AG04450 (cell line): ENCODE measurements at places on chromosomes 6 and 20. TPM values are rescaled to one million over a fixed set of nuclear protein-coding genes. Genes with fewer than 3 reads are reported as not detected.

GRCh38 chr20:51759769-51760510 lies 8.2 kb downstream of the ATP9A start:
- no peak for DNase-seq

DNA sequence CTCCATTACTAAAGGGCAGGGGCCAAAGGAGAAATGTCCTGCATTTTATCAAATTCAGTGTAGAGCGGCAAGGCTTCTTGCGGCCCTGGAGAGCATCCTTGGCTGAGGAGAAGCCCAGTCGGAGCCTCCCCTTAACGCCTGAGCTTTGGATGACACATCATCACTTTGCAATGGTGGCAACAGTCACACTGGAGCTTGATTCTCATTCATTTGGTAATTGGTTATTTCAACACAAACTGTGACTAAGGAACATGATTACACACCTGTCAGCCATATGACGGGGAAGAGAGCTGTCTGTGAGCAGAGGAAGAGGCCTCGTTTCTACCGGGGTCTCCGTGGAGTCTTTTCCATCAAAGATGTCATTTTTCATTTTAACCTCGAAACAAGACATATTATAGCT lies 81.4 kb downstream of the SOBP start:
- DNase-seq = no peak

DNA sequence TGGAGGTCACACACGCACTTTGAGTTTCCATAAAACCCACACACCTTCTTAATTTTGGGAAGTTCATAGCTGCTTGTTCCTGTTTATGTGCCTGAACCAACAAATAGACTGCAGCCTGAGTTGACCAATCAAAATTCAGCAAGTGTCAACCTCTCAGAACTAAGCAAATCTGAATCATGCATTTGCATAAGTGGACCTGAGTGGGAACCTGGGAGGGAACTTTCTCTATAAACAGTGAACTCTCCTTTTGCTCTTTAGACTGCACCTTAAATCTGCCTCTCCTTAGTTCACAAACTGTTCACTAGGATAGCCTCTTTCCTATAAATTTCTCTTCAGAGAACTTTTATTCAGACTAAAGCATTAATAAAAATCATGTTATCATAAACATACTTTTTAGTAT lies 37.9 kb downstream of the SLC17A1 start:
- no peak for DNase-seq

DNA sequence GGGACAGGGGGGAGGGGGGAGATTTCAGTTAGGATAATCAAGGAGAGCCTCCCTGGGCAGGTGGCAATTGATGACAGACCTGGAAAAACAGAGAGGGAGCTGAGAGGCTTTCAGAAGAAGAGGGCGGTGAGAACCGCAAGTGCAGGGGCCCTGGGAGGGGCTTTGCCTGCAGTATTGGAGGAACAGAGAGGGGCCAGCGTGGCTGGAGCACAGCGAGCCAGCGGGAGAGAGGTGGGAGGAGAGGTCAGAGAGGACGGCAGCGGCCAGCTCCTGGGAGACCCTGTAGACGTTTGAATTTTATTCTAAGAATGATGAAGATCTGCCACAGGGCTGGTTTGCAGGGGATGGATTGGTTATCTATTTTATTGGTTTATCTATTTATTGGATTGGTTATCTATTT lies 34.5 kb upstream of the NOL4L start:
- no peak for DNase-seq

DNA sequence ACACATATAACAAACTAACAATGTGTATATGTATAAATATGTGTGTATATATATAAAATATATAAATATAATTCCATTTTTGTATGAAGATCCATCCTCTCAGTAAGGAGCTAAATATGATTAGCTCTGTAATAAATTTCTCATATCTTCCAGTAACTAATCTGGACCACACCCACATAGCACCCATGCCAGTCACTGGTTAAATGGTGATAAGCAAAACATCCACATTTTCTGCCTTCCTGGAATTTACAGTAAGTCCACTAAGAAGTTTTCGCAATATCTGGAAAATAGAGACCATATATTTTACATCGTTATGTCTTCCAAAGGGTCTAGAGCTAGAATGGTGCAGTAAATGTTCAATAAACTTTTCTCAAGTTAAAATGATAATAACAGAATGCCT lies 151.5 kb upstream of the STMND1 start:
- DNase-seq = no peak

DNA sequence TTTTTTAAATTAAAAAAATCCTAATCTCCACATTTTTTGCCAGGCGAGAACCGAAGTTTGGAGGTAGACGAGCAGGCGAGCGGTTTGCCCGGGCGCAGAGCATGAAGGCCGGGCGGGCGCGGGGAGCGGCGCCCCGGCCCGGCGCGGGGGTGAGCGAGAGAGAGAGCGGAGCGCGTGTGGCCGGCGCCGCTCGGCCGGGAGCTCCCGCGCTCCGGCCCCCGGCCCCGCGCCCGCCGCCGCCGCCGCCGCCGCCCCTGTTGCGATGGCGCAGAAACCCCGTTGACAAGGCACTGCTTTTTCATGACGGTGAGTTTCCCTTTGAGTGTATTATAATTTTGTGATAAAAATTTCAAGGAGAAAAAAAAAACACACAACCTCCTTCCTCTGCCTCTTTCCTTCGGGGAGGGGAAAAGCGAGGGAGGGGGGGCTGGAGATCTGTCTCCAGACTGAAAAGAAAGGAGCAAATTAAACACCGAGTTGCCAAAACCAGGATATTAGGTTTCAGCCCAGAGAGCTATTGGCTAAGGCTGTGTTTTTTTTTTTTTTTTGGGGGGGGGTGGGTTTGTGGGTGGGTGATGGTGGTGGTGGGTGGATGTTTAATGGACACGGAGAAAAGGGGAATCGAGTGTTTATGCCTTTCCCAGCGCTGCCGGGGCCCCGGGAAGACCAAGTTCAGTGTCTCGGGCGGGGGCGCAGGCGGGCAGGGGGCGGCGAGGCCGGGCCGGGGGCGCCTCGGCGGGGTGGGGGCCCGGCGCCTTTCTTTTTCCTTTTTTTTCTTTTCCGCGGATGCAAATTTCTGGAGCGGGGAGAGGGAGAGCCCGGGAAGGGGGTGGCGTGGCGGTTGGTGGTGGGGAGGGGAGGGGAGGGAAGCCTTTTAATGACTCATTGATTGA lies at the start of gene BICRAL:
TSS of gene BICRAL (plus strand) at position 257 of the 893 bp plus-strand sequence. CDS start 39,971 bp downstream, outside the sequence.
- peak; percentile 59 for DNase-seq

DNA sequence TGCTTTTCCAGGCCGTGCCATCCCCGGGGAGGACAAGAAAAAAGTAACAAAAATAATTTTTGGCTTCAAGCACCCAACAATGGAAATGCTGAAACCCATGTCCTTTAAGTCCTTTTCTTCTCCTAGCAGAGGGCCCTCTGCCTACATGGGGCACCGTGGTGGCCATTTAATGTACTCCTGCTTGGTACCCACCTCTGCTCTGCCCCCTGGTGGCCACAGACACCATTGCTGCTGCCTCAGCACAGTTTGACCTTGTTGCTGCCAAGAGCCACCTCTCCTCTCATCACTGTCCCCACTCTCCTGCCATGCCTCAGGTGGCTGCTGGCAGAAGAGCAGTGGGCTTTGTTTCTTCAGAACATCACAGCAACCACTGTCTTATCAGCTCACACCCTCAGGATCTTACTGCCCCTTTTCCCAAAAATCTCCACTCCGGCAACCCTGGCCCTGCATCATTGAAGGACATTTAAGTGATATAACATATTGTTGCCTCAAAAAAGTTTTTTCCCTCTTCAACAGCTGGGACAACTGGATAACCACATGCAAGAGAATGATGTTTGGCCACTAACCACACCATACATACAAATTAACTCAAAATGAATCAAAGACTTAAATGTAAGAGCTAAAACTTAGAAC lies 12.9 kb upstream of the ARMC2 start:
- DNase-seq = peak; percentile 36

DNA sequence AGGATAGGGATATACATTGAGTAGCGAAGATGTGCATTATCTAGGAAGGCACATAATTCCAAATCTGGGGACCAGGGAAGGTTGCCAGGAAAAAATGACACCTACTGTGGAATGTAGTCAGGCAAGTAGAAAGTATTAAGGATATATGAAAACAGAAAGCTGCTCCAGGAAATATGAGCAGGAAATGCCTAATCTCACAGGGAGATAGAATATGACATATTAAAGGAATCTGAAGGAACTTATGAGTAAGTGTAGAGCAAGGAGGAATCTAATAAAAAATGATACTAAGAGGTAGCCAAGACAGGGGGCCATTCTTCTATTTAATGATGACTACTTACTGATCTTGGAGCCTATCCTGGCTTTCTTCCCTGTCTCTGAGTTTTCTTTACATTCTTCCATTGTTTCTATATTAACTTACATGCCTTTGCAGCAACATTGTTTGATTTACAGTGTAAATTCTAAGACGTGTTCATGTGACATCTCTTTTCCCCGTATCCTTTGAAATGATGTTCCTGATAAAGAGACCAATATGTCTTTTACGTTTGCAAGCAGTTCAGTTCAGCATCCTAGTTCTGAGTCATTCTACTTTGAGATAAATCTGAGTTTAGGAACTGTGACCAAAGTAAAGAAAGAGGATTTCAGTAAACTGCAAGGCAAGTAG lies 58.6 kb downstream of the TINAG start:
- no peak for DNase-seq

GRCh38 chr6:48325701-48326100 lies 214.7 kb upstream of the PTCHD4 start:
- no peak for DNase-seq

GRCh38 chr6:111605100-111605751 lies 452 bp downstream of the TRAF3IP2 start:
- no peak for DNase-seq

DNA sequence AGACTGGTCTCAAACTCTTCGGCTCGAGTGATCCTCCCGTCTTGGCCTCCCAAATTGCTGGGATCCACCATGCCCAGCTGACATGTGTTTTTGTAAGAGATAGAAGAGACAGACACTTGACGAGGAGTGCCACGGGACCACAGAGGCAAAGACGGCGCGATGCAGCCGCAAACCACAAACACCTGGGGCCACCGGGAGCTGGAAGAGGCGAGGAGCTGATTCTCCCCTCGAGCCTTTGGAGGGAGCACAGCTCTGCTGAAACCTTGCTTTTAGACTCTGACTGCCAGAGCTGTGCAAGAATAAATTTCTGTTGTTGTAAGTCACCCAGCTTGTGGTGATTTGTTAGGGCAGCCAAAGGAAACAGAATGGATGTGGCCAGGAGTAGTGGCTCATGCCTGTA lies 46.9 kb downstream of the TFAP2C start:
- DNase-seq = no peak

GRCh38 chr6:66128243-66128642 lies 421.2 kb upstream of the EYS start:
- no peak for DNase-seq

- no peak for DNase-seq
Observed at GRCh38 chr20:60006261-60006660, 48.0 kb downstream of the CDH26 start.

DNA sequence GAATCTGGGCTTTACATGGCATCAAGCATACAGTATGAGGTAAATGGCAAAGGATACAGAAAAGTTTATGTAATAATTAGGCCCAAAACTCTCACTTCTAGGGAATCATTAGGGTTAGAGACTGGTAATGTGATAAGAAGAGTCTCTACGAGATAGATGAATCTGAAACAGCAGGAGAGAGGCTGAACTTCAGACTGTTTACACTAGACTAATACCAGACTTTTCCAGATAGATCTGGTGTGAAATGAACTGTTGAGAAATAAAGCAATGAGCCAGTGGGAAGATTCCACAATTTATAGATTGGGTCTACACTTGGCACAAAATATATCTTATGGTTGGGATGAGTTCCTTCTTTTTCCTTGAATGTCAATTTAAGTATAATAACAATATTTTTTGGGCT lies 134.3 kb downstream of the MAN1A1 start:
- DNase-seq = no peak

- DNase-seq = no peak
Observed at GRCh38 chr6:80714513-80714912, 608.0 kb downstream of the BCKDHB start.

GRCh38 chr6:2485116-2485515 lies 239.7 kb upstream of the GMDS start:
- DNase-seq = no peak

DNA sequence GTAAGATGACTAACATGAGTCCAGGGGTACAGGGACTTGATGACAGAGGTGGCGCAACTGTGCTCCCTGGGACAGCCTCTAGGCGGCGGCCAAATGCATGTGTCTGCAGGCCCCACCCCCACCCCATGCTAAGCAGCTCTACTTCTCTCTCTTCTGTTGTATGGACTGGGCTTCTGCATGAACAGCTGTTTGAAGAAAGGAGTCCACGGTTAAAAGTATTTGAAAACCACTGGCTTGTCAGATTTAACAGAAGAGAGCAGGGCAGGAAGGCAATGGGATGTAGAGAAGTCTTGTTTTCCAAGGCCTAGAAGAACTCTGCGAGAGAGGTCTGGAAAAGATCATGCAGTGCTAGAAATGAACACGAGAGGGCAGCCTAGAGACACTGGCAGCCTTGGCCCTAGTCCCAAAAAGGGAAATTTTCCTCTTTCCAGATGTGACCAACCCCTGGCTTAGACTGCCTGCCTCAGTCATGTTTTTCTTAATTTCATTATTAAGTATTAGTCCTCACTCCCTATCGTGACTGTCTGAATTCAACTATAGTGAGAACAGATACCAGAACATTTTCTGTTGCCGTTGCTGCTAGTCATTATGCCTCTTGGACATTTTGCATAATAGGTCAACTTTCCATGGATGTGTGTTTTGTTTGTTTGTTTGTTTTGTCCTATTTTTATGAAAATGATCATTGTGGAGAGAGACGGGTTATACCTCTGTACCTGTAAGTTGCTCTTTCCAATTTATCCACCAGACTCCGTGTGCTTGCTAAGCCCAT lies 265.0 kb downstream of the ADGRG6 start:
- peak; percentile 7 for DNase-seq

DNA sequence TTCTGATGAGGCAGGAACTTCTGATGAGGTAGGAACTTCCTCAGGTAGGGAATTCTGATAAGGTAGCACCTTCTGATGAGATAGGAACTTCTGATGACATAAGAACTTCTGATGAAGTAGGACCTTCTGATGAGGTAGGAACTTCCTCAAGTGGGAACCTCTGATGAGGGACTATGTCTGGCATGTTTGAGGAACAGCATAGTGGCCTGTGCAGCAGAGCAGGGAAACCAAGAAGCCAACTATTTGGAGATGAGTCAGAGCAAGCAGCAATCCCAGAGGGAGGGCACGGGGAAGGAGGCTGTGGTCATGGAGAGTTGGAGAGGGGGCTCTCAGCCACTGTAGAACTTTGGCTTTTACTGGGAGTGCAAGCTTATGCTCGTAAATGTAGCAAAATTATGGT lies 132.4 kb downstream of the CFAP61 start:
- DNase-seq = no peak

- no peak for DNase-seq
Observed at GRCh38 chr20:35559042-35559693, 17.3 kb downstream of the ERGIC3 start.

The TMEM200A gene
- polyA plus RNA-seq = 29.0 and 34.5 TPM in 2 replicates

The TNNC2 gene
- polyA plus RNA-seq = 0.38 and 0.45 TPM in 2 replicates

The HCK gene
- not detected in 2 replicates for polyA plus RNA-seq

The RPP21 gene
- polyA plus RNA-seq = 18.9 and 19.7 TPM in 2 replicates

The PYGB gene
- 43.2 and 60.0 TPM in 2 replicates for polyA plus RNA-seq

The HLA-DRB1 gene
- not detected in 2 replicates for polyA plus RNA-seq

The GRM1 gene
- polyA plus RNA-seq = 0.01 TPM in 2 replicates

The XKR7 gene
- not detected in 2 replicates for polyA plus RNA-seq

The RPS6KA2 gene
- 70.9 and 76.6 TPM in 2 replicates for polyA plus RNA-seq

The ATG5 gene
- 35.7 and 53.9 TPM in 2 replicates for polyA plus RNA-seq
